H9 (cell line): ENCODE measurements at places on chromosomes 7 and 10. TPM values are rescaled to one million over a fixed set of nuclear protein-coding genes. Genes with fewer than 3 reads are reported as not detected.

DNA sequence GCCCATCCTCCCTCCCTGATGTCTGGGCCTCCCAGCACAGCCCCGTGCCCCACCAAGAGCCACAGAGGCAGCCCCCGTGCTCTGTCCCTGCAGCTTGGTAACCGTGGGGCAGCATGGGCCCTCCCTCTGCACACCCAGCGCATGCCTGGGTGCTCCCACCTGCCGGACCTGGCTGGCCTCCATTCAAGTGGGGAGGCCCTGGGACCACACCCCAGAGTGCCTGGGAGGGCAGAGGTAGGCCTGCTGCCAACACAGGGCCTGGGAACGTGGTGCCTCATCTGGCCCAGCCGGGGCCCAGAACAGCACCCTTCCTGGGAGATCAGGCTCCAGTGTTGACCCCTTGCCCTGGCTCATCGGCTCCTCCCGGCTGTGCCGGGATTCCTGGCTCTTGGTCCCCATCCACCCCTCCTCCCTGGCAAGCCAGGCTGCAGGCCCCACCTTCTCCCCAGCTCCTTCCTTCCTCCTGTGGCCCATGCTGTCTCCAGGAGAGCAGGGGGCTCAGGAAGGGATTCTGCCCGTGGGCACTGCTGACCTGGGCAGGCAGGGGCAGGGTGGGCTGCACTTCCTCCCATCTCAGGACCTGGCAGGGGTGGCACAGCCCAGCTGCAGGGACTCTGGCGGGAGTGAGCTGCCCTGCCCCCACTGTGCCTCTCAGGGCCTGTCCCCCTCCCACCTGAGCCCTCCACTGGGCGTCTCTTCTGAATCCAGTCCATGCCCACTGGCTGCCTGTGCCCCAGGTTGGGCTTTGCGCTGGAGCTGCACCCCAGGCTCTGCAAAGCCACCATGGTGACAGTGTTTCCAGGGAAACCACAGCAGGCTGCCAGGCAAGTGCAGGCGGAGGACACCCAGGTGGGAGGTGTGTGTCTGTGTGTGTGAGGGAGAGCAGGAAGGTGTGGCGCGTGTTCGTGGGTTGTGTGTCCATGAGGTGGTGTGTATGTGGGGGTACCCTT, 32.6 kb downstream of the PWWP2B start:
- no peaks in the 10 kb centered on the region for H3K27me3 ChIP-seq
- H3K27ac ChIP-seq = no peak overlapping the region
- H3K4me1 ChIP-seq = no peaks in the 10 kb centered on the region
- no peak for DNase-seq
- no peak overlapping the region for H3K4me3 ChIP-seq

DNA sequence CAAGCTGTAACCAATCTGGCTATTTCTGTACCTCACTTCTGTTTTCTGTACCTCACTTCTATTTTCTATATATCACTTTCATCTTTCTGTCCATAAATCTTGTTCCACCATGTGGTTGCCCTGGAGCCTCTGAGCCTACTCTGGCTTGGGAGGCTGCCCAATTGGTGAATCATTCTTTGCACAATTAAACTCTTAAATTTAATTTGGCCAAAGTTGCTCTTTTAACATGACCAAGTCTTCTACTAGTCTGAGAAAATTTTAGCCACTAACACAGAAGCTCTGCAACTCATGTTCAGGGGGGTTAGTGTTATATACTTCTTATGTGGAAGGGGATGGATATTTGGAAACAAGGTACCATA, 503.5 kb downstream of the KIF20B start:
- no peak overlapping the region for H3K27ac ChIP-seq
- no peak overlapping the region for H3K4me3 ChIP-seq
- H3K4me1 ChIP-seq = no peaks in the 10 kb centered on the region
- H3K36me3 ChIP-seq = no peaks in the 10 kb centered on the region; the same call in 2 of the 3 replicates
- H3K27me3 ChIP-seq = no peaks in the 10 kb centered on the region

DNA sequence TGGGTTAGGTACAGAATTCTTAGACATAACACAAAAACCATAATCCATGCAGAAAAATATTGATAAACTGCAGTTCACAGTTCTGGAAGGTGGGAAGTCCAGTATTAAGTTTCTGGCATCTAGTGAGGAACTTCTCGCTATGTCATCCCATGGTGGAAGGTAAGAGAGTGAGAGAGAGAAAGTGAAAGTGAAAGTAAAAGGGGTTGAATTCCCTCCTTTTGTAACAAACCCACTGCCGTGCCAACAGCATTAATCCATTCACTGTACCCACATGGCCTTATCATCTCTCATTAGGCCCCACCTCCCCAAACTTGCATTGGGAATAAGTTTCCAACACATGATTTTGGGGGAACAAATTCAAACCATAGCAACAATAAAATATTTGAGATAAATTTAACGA, 17.1 kb downstream of the ZNF485 start:
- H3K4me1 ChIP-seq = no peaks in the 10 kb centered on the region
- no peak overlapping the region for H3K4me3 ChIP-seq
- H3K27me3 ChIP-seq = no peaks in the 10 kb centered on the region
- no peak overlapping the region for H3K27ac ChIP-seq
- DNase-seq = no peak

- no peaks in the 10 kb centered on the region for H3K36me3 ChIP-seq
- H3K27me3 ChIP-seq = no peaks in the 10 kb centered on the region; the same call in 1 of the 2 replicates
- no peaks in the 10 kb centered on the region for H3K4me1 ChIP-seq
- DNase-seq = no peak
- H3K4me3 ChIP-seq = no peak overlapping the region
These were observed 224.2 kb upstream of the AUTS2 start for GRCh38 chr7:69374044-69374425.

GRCh38 chr10:50467209-50467608, 156.5 kb downstream of the SGMS1 start:
- no peak for DNase-seq
- H3K27me3 ChIP-seq = no peaks in the 10 kb centered on the region
- H3K36me3 ChIP-seq = no peaks in the 10 kb centered on the region
- H3K4me1 ChIP-seq = peaks cover 3% of the 10 kb centered on the region; the same call in 1 of the 2 replicates
- H3K4me3 ChIP-seq = no peak overlapping the region
- no peak overlapping the region for H3K27ac ChIP-seq

DNA sequence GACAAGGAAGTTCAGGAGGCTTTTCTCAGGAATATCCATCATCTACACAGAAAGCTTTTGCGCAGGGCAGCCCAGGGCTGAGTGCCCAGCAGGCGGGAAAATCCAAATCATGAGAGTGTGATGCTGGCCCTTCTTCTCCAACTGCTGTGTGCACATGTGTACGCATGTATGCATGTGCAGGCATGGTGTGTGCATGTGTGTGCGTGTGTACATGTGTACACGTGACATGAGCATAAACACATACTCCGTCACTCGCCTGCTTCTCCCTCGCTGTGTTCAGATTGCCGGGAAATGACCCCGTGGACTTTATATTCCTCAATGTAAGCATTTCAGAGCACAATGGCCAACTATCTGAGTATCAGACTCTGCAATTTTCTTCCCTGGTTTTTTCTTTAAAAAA, 85.1 kb downstream of the PRPF18 start:
- H3K36me3 ChIP-seq = peaks cover 22% of the 10 kb centered on the region; the same call in 2 of the 3 replicates
- H3K4me1 ChIP-seq = peaks cover 8% of the 10 kb centered on the region; the same call in 1 of the 2 replicates
- H3K4me3 ChIP-seq = no peak overlapping the region
- no peak overlapping the region for H3K27ac ChIP-seq
- no peak for DNase-seq

- H3K4me1 ChIP-seq = no peaks in the 10 kb centered on the region
- H3K4me3 ChIP-seq = no peak overlapping the region
- no peaks in the 10 kb centered on the region for H3K36me3 ChIP-seq
- DNase-seq = peak; percentile 20
These were observed 1.9 kb upstream of the LRRC18 start for GRCh38 chr10:48941427-48942075.

DNA sequence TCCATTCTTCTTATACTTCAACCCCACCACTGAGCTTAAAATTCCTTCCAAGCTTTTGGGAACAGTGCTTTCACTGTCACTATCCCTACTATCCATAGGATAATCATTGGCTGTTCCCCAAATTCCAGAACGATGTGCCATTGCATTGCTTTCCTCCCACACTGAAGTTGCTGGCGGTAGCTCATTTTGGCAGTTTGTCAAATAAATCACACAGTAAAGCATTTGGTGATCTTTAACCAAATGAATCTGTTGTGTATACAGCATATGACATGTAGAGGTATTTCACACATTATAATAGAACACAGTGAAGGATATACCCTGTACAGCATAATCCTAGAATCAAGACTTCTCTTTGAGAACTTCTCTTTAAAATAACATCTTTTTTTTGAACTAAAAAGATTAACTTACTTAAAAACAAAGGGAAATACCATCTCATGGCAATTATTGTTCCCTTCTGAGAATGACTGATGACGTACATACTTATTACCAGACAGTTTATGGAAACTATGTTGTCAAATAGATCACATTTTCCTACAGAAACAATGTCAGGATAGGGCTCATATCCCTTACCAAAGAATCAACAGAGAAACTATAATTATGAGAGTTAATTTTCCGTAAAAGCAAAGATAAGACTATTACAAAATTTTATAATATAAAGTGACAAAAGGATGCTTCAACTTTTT, 93.6 kb downstream of the CTNNA3 start:
- H3K27me3 ChIP-seq = no peaks in the 10 kb centered on the region
- no peak overlapping the region for H3K4me3 ChIP-seq
- no peaks in the 10 kb centered on the region; the same call in 1 of the 2 replicates for H3K4me1 ChIP-seq
- no peaks in the 10 kb centered on the region for H3K36me3 ChIP-seq
- DNase-seq = no peak
- no peak overlapping the region for H3K27ac ChIP-seq

DNA sequence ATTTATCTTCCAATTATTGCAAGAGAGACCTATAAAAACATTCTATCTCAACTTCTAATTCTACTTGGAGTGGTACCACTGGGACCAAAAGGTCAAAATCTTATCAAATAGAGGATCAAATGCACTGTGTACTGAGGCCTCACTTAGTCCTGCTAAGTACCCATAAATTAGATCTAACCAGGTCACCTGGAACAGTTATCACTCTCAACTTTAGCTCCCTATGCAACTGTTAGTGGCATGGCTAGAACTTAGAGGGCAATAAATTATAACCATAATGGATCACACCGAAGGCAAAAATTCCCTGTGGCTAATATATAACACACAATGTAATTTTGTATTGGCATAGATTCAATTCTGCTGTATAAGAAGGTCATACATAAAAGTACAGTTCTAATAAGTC, 428.9 kb downstream of the PCDH15 start:
- H3K27ac ChIP-seq = no peak overlapping the region
- H3K36me3 ChIP-seq = no peaks in the 10 kb centered on the region; the same call in 2 of the 3 replicates
- DNase-seq = no peak
- no peaks in the 10 kb centered on the region for H3K27me3 ChIP-seq
- H3K4me1 ChIP-seq = no peaks in the 10 kb centered on the region
- no peak overlapping the region for H3K4me3 ChIP-seq

DNA sequence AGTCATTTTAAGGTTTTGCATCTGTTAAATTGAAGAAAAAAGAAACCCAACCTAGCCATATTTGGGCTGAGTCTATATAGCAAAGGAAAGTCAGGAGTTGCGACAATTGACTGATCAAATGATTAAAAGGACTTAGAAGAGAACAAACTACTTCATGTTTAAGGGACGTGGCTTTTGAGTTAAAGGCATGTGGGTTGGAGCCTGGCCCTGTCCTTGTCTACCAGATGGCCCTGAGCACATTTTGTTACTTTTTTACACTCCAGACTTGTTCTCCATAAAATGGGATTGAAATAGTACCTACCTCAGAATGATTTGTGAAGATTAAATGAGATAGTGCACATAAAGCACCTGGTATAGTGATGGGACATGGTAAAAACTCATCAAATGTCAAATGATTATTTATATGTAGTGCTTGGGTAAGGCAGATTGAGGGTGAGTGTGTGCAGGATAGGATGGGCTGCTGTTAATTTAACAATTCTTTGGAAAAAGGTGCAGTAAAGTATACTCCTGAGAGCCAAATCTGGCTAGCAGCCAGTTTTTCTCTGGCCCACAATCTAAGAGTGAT, 168.3 kb downstream of the KIF20B start:
- H3K36me3 ChIP-seq = no peaks in the 10 kb centered on the region
- no peak overlapping the region for H3K27ac ChIP-seq
- DNase-seq = no peak
- H3K4me1 ChIP-seq = no peaks in the 10 kb centered on the region
- H3K27me3 ChIP-seq = no peaks in the 10 kb centered on the region

DNA sequence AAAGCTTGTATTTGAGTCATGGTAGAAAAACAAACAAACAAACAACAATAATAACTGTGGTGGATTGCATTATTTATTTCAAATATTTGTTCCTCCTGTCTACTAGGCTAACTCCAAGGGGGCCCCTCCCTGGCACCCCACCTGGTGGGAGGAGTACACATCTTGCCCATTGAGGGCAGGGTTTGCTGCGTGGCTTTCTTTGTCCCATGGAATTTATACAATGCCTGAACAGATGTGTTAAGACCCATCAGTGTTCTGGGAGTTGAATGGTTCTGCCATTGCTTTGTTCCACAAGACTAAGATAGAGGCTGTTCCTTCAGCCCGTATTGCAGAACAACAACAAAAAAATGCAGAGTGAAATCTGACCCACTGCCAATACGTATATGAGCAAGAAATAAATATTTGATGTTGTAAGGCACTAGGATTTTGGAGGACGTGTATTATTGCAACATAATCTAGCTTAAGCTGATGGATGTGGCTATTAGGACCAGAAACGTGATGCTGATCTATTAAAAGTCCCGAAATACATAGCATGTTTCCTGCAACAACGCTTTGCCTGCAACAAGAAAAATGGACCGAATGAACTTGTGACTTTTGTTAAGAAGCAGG, 119.1 kb upstream of the JCAD start:
- DNase-seq = no peak
- no peaks in the 10 kb centered on the region for H3K4me1 ChIP-seq
- H3K27ac ChIP-seq = no peak overlapping the region
- no peak overlapping the region for H3K4me3 ChIP-seq
- no peaks in the 10 kb centered on the region for H3K27me3 ChIP-seq

- H3K27me3 ChIP-seq = no peaks in the 10 kb centered on the region; the same call in 1 of the 2 replicates
- H3K4me3 ChIP-seq = no peak overlapping the region
- no peaks in the 10 kb centered on the region for H3K4me1 ChIP-seq
- H3K27ac ChIP-seq = no peak overlapping the region
- H3K36me3 ChIP-seq = no peaks in the 10 kb centered on the region
These were observed 106.4 kb downstream of the BMPER start for GRCh38 chr7:34011696-34012095.

DNA sequence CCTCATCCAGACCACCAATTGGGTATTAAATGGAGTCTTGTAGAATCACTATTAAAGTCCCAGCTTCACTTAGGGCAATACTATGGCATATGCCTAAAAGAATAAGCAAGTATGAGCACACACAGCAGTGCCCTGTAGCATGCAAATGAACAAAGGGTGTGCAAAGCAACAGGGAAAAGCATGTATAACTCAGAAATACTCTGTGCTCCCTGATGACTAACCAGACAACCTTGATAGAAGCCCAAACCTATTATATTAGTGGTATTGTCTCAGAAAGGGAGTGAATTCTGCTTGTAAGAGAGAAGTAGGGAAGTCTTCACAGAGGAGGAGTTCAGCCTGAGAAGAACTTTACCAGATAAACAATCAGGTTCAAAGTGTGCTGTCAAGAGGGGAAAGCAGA, 131.2 kb downstream of the DGKI start:
- no peak overlapping the region for H3K4me3 ChIP-seq
- no peak for DNase-seq
- no peak overlapping the region for H3K27ac ChIP-seq

The PON3 gene
- total RNA-seq = not detected in 2 replicates

The UNC5B gene
- total RNA-seq = 28.4 and 29.7 TPM in 2 replicates

The URGCP gene
- total RNA-seq = 30.5 and 30.7 TPM in 2 replicates

The AGBL3 gene
- total RNA-seq = 1.2 and 2.4 TPM in 2 replicates

The FOXI2 gene
- total RNA-seq = 0.29 and 0.42 TPM in 2 replicates
